ENCODE measurements at places on chromosomes 2 and 18.

- DNase-seq: no peak
These were observed 1.9 kb downstream of the ANKRD23 start for GRCh38 chr2:96841701-96842495.

- no peak for DNase-seq
These were observed 2.3 kb downstream of the ZC3H6 start for GRCh38 chr2:112277596-112278220.

- DNase-seq: no peak
These were observed 23.6 kb downstream of the SUCLG1 start for GRCh38 chr2:84435345-84436025.

GRCh38 chr2:39379643-39380524 lies 57.2 kb downstream of the MAP4K3 start:
- DNase-seq: no peak

GRCh38 chr2:46456789-46457188 lies 22.6 kb upstream of the TMEM247 start:
- DNase-seq: no peak
